NCI-H1105 treated with DMSO at 0.1 percent for 48 hours (cell line): ENCODE measurements at places on chromosomes 13 and 19.

GRCh38 chr13:34634448-34634847 is 307.6 kb upstream of the NBEA start:
- DNase-seq = no peak

- DNase-seq = no peak
Measured at GRCh38 chr19:52785506-52785905, 1.1 kb downstream of the ZNF600 start.

GRCh38 chr13:44969551-44970484 is 19.5 kb downstream of the NUFIP1 start:
- DNase-seq = peak; percentile 53

DNA sequence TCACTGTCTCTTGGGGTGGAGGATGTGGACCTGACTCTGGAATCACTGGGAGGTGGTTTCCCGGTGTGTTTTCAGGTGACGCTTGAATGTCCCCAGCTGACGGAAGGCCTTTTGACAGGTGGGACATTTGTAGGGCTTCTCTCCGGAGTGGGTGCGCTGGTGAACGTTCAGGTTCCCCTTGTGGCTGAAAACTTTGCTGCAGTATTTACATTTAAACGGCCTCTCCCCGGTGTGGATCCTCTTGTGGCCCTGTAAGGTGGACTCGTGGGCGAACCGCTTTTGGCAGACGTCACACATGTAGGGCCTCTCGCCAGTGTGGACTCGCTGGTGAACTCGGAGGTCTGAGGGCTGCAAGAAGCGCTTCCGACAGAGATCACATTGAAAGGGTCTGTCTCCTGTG is 7.8 kb downstream of the ZSCAN5B start:
- no peak for DNase-seq

DNA sequence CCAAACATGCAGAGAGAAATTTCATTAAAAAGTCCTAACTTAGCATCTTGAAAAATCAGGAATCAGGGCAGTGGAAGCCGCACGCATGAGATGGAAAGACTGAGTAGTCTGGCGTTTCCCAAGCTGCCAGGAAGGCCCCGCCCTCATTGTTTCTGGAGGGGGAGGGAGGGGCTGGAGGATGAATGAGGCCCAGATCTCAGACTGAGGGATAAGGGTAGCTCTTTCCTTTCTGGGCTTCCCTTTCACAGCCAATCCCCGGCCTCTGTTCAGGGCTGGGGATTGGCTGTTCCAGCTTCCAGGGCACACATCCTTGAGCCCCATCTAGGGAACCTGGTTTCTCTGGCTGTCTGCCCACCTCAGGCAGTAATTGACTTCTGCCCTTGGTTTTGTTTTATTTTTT is 7.3 kb downstream of the C19orf53 start:
- peak; percentile 85 for DNase-seq

DNA sequence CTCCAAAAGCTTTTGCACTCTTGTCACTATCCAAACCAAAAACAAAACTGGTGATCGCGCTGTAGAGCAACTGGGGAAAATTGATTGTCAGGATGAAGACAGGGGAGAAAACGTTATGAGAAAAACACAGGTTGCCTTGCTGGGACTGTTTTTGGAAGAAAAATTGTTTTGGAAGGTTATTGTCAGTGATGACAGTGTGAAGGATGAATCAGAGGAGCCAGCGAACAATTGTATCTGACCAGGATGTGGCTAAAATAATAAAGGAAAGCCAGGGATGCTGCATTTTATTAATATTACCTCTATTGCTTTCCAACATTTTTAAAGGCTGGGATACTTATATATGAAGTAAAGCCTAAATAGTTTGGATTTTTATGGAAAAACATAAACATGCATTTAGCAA is 334.0 kb downstream of the SPRY2 start:
- no peak for DNase-seq

- DNase-seq = no peak
Measured at GRCh38 chr19:29504454-29504853, 21.3 kb upstream of the VSTM2B start.

- DNase-seq = peak; percentile 53
Measured at GRCh38 chr19:19405971-19406877, 749 bp downstream of the GATAD2A start.

DNA sequence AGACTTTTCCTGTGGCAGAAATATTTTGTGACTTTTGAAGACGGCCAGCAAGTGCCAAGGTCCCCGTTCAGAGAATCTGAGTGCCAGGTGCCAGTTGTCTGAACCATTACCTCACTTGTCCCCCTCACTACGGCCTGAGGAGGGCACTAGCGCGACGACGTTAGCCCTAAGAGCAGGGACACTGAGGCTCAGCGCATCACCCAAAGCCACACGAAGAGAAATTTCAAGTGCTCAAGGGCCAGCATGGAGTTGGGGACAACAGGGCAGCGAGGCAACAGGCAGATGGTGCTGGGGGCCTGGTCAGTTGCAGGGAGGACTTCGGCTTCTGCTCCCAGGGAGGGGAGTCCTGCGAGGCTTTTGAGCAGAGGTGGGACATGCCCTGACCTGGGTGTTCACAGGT is 9.5 kb upstream of the TYK2 start:
- DNase-seq = no peak

DNA sequence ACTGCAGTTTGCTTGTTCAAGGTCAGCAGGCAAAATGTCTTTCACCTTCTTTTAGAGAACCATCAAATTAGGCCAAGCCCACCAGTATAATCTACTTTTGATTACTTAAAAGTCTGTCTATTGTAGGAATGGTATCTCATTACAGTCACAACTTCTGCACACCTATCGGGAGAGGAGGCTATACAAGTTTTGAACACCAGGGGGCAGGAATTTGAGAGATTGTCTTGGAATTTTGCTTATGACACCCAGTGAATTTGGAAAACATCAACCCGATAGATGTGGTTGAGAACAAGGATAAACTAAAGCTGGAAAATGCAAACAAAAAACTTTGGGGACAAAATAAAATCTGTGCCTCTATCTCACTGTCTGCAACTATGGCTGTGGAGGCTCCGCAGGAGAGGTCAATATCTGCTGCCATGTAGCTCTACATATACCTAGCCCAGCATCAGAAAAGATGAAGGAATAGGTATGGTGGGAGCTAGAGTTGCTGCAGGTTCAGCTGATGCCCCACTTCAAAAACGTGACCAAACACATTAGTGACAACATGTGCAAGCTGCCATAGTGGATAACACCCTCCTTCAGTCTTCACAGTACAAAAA is 1299.2 kb upstream of the SPRY2 start:
- DNase-seq = no peak

DNA sequence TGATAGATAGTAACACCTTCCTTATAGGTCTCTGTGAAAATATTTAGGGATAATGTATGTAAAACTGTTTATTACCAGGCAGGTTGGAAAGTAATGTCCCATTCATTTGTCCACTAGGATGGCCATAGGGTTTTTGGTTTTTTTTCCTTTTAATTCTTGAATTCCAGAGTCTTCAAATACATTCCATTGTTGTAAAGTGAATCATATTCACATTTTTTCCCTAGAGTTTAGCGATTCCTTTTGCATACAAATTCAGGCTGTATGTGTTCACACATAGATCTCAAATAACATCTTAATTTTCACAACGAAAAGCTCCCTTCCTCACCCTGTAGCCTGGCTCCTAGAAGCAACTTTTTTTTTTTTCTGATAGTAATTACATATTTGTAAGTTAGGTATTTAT is 1.8 kb upstream of the ZNF557 start:
- no peak for DNase-seq

DNA sequence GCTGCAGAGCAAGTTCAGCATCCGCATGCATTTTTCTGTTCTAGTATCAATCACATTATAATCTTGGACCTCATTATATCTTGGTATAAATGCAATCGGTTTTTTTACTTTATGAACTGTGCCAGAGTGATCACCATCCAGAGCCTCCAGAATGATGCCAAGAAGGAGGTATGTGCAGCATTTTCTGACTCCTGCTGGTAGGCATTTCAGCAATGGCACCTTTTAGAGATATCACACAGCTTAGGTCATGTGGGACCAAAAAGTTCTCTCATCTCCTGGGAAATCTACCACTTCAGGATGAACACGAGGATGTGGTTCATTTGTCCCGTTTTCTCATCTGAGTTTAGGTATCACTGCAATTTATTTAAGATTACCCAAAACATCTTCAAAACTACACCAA is 220.4 kb downstream of the VWA8 start:
- no peak for DNase-seq

GRCh38 chr13:110262508-110263291 is 44.3 kb downstream of the COL4A1 start:
- DNase-seq = no peak

GRCh38 chr13:40139896-40140520 is 484.5 kb downstream of the COG6 start:
- no peak for DNase-seq

GRCh38 chr13:113053376-113053775 is 52.2 kb upstream of the F7 start:
- no peak for DNase-seq

- no peak for DNase-seq
Measured at GRCh38 chr13:79376843-79377242, 29.2 kb downstream of the RBM26 start.

DNA sequence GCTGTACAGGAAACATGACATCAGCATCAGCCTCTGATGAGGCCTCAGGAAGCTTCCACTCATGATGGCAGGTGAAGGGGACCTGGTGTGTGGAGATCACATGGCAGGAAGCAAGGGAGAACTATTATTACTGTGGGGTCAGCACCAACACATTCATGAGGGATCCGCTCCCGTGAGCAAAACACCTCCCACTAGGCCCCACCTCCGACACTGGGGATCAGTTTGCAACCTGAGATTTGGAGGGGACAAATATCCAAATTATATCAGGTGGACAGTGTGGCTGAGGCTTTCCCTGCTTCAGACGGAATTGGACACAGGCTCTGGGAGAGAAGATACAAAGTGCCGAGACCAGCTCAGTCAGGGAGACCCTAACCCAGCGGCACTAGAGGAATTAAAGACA is 5.7 kb upstream of the ZNF792 start:
- DNase-seq = no peak

GRCh38 chr13:45391926-45392325 is 26.2 kb downstream of the SLC25A30 start:
- no peak for DNase-seq

GRCh38 chr13:39185326-39185725 is 147.1 kb downstream of the NHLRC3 start:
- DNase-seq = no peak

- peak; percentile 12 for DNase-seq
Measured at GRCh38 chr13:93217721-93218261, 8.8 kb upstream of the GPC6 start.

DNA sequence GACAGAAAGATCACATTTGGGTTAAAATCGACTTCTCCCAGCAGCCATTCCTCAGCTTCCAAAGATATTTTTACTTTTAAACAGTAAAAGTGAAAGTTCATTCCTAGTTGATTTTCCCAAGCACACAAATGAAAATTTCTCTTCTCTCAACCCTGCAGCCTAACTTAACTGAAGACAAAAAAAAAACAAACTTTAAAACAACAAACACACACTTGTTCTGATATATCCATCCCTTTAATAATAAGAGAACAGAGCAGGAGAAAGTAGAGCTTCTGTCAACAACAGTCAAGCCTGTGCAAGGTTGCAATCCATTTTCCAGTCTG is 72.9 kb downstream of the STK24 start:
- no peak for DNase-seq

- no peak for DNase-seq
Measured at GRCh38 chr19:48611872-48612271, 3.0 kb downstream of the FAM83E start.

GRCh38 chr19:40714441-40715299 is 2.0 kb downstream of the COQ8B start:
- DNase-seq = peak; percentile 94

DNA sequence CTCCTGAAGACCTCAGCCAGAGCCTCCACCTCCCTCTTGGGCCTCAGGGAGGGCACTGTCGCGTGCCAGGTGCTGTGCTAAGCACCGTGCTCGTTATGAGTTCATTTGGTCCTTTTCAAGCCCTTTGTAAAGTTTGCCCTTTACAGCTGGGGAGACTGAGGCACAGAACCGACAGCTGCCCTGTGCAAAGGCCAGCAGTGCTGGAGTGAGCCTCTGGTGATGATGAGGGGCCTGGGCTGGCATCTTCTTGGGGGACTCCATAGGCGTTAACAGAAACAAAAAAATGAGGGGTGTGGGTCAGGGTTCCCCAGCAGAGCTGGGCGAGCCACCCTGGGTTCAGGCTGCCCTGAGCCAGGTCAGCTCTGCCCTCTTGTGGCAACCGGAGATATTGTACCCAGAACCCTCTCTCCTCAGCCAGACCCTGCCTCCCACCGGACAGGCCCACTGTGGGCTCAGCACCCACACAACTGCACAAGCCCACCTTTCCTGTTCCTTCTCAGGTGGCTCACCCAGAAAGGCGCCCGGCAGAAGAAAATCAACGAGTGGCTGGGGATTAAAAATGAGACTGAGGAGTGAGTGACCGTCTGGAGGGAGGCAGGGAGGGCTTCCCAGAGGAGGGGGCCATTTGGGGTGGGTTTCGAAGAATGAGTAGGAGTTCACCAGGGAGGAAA is 5.5 kb upstream of the IFI30 start:
- no peak for DNase-seq

- no peak for DNase-seq
Measured at GRCh38 chr13:113196970-113197737, 11.3 kb downstream of the PCID2 start.
